Ovary (tissue), 10 donors: ENCODE measurements at places on chromosomes 2 and 18. TPM values are rescaled to one million over a fixed set of nuclear protein-coding genes. Genes with fewer than 3 reads are reported as not detected.

GRCh38 chr2:206020171-206020570, 65.8 kb downstream of the INO80D start:
- no peak for DNase-seq

DNA sequence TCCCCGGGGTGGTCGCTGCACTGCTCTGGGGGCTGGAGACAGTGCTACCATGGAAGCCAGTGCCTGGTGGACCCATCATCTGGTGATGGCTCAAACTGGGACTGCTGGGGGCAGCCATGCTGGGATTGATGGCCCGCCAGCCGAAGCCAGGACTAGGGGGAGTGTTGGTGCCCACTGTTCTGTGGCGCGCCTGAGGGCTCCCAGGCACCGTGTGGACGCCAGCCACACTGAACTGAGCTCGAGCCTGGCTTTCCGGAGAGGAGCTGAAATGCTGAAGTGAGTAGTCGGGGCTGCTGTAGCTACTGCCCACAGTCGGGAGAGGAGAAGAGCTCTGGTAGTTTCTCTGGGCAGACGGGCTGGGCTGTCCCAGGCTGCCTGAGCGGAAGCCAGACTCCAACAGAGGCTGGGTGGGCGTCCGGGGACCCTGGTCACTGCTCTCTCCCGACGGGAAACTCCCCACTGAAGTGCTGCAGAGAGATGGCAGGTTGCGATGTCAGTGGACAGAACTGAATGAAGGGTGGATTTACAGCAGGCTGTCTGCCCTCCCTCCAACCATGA, 184.4 kb downstream of the TNS1 start:
- no peak for DNase-seq

- DNase-seq: no peak
These were observed 95.5 kb upstream of the CRACDL start for GRCh38 chr2:99031481-99031880.

DNA sequence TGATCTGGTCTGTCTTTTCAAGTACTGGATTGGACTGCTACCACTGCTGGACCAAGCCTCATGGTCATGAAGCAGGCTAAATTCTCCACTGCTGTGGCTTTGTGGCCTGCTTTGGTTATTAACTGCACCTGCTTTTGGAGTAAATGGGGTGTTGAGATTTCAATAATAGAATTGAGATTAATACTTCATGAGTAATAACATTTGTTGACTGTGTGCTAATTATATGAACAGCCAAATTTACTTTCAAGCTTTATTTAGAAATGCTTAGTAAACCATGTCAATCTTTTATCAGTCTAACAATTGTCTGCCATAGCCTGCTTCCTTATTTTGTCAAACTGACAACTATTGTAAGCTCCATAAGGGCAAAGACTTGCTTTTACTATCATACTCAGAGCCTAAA, 27.4 kb upstream of the MTIF2 start:
- DNase-seq: no peak

GRCh38 chr2:179461420-179461819, 196.8 kb upstream of the SESTD1 start:
- no peak for DNase-seq

DNA sequence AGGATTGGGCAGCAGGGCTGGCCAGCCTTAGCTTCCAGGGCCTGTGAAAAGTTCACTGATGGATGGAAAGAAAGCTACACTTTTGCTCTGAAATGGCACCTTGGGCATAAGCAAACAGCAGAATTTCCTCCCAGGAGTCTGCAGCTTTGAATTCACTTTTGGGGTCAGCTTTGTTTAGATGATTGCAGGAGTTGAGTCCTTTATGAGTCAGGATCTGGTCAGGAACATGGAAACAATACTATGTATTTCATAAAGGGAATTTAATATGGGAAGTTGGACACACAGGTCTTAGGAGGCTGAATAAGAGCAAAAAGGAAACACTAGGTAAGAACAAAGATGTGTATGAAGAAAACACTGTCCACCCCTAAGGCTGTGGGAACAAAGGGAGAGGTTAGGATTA, 345.3 kb downstream of the TSN start:
- no peak for DNase-seq

DNA sequence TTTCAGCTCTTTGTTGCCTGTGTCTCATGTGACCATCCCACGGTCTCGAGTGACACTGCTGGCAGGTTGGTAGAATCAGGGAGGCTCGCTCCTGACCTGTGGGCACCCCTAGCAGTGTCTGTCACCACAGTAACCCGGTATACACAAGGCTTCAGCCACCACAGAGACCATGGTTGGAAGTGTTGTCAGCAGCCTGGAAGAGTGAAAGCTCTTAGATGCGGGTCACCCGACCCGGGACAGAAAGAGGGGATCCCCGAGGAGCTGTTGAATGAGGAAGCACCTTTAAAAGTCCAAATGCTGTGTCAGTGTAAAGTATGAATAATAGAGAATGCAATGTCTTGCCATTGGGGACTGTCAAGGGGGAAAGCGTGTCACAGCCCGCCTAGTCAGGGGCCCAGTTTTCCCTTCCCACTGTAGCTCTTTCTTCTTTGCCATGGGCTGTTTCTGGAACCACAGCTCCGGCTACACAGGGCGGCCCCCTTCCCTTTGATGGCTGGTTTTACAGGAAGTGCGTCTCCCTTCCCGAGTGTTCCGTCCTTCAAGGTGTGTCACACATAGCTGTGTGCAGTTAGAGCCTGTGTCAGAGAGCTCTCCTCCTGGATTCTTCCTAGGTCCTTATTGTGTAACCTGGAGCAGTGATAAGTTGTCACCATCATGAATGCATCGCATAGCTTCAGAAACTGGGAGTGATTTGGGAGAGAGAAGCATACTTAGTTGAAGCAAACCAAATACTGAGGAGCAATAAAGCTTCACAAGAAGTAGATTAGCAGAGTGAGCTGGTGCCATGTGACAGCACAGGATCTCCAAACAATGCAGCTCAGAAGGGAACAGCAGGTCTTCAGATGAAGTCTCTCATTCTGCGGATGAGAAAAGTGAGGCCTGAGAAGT, 81.4 kb downstream of the MTCL1 start:
- DNase-seq: no peak

DNA sequence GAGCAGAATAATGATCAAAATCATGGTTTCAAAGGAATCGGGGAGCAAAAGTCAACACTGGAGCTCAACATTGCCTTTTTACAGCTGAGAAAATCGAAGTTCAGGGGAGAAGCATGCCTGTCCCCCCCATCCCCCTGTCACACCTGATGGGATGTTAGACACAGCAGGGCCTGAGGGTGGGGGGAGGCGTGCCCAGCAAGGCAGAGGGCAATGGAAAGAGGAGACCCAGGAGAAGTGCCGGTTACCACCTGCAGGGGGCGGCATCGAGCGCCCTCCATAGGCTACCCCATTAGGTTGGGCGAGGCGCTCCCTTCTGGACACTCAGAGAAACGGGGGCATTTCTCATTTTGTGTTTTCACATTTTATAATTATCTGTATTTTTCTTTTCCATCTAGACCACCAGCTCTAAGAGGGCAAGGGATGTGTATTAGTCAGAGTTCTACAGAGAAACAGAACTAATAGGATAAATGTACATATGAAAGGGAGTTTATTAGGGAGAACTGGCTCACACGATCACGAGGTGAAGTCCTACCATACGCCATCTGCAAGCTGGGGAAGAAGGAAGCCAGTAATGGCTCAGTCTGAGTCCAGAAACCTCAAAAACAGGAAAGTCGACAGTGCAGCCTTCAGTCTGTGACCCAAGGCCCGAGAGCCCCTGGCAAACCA, 271.3 kb downstream of the LRATD1 start:
- DNase-seq: no peak

- peak; percentile 65 for DNase-seq
These were observed 38.5 kb downstream of the LPIN1 start for GRCh38 chr2:11784747-11785610.

- no peak for DNase-seq
These were observed 2.6 kb downstream of the GTF3C2 start for GRCh38 chr2:27353762-27354596.

DNA sequence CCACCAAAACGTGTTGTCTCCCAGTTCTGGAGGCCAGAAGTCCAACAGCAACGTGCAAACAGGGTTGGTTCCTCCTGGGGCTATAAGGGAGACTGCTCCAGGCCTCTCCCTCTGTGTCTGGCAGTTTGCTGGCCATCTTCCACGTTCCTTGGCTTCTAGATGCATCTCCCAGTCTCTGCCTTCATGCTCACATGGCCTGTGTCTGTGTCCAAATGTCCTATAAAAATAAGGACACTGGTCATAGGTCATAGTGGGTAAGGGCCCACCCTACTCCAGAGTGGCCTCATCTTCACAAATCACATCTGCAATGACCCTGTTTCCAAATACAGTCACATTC, 69.4 kb upstream of the TAF1B start:
- DNase-seq: no peak

DNA sequence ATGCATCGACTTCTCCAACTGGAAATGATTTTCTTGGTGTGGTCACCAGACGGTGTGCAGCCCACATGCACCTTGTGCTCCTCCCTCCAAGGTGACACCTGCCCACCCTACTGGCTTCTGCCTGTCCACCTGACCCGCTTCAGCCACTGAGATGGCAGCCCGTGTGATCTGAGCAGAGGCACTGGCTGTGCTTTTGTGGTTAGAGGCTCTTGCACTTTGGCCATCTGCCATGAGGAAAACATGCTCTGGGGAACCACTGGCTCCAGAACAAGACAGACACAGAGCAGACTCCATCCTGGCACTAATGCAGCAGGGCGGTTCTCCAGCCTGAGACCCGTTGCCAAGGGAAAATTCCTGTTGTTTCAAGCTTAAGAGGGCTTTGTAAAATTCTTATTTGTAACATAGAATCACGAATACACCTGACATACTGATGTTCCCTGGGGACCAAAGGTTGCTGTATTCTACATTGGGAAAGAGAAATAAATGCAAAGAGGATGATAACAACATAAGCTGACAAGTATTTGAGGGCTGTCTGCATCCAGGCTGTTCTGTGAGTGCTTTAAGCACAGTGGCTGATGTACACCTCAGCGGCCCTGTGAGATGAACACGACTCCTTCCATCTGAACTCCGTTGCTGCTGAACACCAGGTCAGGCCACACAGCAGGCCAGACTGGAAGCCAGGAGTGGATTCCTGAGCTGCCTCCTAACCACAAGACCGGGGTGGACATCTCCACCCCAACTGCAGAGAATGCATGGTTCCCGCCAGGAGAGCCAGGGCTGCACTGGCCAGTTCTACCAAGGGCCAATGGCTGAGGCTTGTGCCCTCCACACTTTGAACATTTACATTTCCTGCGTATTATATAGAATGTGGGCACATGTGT, 820.4 kb downstream of the GALR1 start:
- no peak for DNase-seq

DNA sequence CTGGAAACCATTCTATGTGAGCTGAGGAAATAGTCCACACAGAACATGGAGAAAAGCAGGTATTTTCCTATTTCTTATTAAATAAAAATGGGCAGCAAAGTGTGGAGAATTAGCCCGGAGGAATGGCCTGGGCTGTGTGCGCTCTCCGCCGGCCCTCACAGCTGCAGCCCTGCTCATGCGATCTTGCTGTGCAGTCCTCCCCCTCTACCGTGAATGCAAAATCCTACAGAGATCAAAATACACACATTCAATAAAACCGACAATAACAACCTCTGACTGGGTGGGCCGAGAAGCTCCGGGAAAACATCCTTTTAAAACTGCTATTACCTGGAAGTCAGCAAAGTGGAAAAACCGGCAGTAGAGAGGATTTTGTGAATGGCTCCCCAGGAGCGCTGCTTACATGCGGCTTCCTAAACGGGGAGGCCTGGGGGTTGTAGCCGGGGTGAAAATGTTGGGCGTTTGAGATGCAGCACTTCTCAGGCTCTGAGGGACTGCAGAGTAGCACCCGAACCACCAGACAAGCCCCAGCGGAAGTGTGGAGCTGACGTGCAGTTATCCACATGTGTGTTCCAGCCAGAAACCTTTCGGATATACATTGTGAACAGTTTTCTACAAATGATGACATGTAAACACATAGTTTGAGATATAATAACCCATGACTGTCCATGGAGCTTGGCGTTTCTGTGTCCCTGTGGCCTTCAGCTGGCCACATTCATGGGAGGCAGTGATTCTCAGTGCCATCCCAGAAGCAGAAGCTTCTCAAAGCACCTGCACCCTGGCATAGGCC, 94.2 kb upstream of the ALKAL2 start:
- no peak for DNase-seq

GRCh38 chr2:8416849-8417832, 264.7 kb upstream of the ID2 start:
- no peak for DNase-seq

DNA sequence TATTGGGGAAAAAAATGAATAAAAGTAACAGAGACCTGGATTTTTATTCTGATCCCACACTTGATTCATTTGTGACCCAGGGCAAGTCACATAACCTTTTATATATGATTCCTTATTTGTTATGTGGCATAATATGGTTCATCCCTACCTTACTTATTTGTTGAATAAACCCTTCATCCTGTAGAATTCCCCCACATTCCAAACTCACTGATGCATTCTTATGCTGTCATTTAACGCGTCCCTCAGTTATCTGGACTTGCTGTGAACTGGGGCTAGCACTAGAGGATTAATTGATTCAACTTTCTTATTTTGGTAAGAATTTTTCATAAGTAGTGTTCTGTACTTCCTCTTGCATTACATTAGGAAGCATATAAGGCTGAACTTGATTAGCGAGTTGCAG, 384.7 kb upstream of the RAB12 start:
- no peak for DNase-seq

DNA sequence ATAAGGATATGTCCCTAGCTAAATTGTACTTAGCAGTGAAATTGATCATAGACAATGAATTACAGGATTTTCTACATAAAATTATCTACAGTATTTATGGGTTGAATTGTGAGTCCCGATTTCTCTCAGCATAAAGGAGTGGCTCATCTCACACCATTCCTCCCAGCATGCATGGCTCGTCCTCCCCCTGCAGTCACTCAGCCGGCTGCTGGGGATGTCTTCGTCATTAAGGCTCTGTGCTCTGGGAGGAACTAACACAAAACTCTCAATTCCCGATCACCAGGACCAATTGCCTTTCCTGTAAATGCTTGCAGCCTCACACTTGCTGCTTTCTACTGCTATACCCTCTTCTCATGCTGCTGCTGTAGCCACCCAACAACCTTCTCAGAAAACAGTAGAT, 75.9 kb downstream of the TXNL1 start:
- no peak for DNase-seq

GRCh38 chr18:44273298-44273697, 407.4 kb upstream of the SETBP1 start:
- DNase-seq: no peak

GRCh38 chr18:9435041-9435440, 40.3 kb upstream of the RALBP1 start:
- no peak for DNase-seq

Gene DSG1
- total RNA-seq: not detected

Gene TCF23
- 63.8 TPM for total RNA-seq

Gene COL5A2
- 30.2 TPM for total RNA-seq

Gene CAVIN2
- total RNA-seq: 36.7 TPM

Gene AGFG1
- total RNA-seq: 78.9 TPM

Gene DPP4
- total RNA-seq: 2.0 TPM

Gene COL6A3
- total RNA-seq: 444 TPM

Gene KLF11
- total RNA-seq: 37.5 TPM

Gene CYP1B1
- 34.5 TPM for total RNA-seq

Gene SCN3A
- total RNA-seq: 3.4 TPM

Gene ZNF892
- 7.3 TPM for total RNA-seq

Gene PJVK
- total RNA-seq: 4.4 TPM
